ENCODE measurements at places on chromosomes 4 and X.

- DNase-seq: no peak
Observed at GRCh38 chrX:154751203-154751668, 359 bp upstream of the GAB3 start.

- no peak for DNase-seq
Observed at GRCh38 chr4:102564399-102565059, 63.4 kb downstream of the NFKB1 start.

DNA sequence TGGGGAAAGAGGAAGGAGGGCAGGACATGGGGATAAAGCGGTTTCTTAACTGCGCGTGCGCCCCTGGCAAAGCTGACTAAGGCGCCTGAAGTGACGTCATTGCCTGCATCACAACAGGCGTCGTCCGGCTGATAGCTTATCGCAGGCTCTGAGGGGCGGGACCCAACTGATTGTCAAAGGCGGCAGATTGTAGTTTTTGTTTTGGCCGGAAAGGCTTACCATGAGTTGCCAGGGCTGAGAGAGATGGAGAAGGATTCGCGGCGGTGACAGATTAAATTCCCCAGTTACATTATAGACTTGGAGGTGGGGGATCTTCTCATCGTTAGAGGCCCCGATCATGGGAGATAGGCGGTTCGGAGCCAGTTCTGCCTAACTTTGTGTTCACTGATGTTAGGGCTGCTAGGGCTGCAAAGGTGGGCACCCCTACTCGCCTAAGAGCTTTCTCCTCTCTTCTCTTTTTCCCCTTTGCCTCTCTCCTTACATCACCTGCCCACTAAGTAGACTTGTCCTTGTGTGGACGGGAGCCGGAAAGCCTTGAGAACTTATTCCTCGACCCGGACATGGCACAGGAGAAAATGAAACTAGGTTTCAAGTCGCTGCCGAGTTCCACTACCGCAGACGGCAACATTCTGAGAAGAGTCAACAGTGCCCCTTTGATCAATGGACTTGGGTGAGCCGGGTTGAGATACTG lies 148.9 kb upstream of the PLAC1 start:
- DNase-seq: peak; percentile 88

DNA sequence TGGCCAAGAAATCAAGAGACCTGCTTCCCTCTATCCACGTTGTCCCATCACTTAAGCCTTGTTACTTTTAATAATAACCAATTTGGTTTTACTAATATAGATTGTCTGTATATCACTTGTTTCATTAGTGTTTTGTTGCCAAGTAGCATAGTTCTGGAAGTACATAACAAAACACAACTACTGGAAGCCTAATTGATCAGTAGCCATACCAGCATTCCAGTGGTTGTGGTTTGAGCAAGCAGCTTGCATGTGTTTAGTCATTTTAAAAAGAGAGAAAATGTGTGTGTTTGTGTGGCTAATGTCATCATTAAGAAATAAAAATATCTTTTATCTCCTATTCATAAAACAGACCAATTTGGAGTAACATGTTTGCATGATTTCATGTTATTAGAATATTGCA lies 70.8 kb downstream of the PTPN13 start:
- no peak for DNase-seq

DNA sequence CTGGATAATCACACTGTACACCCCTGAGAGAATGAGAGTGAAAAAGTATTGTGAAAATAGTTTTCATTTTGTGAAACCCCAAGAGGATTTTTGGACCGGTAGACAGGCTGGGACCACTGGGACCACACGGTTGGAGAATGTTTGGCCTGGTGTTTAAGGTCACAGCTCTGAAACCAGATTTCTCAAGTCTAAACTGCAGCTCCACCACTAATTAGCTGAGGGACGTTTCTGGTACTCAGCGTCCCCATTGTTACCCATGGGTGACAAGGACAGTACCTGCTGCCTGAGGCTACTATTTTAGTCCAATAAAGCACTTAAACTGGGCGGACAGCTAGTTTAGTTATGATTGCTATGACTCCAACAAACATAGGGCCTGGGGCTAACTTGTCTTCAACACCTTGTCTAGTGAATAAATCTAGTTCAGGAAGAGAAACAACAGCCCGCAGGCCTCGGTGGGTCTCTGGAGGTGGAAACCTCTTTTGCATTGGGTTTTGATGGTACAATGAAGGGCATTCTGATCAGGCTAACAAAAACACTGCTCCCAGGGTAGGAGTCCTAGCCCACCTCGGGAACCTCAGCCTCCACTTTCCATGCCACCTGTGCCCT lies 509 bp upstream of the USP11 start:
- DNase-seq: no peak

- DNase-seq: no peak
Observed at GRCh38 chrX:11591723-11592346, 73.9 kb downstream of the ARHGAP6 start.

DNA sequence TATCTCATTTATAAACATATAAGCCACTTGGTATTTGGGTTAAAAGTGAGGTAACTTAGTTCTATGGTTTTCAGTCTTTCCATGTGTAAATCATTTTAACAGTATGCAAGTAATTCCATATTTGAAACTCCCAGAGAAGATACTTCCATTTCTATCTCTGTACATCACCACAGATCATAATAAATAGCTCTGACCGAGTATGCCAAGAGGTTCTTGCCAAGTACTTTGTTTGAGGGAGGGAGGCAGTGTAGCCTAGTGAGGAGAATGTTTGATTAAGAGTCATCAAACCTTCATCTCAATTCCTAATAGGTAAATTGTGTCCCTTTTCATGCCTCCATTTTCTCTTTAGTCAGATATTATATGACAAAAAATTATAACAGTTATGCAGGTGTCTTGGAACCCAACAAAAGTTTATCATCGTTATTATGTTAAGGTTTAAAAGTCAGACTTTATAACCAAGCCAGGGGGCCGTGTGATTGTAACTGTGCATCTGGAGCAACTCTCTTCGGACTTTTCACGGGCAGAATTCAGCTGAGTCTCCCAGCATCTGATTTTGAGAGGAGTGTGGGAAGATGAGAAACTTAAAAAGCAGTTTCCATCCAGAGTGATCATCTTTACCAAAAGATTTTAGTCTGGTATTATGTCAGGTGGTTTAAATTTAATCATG lies 123.8 kb downstream of the ANK2 start:
- no peak for DNase-seq

DNA sequence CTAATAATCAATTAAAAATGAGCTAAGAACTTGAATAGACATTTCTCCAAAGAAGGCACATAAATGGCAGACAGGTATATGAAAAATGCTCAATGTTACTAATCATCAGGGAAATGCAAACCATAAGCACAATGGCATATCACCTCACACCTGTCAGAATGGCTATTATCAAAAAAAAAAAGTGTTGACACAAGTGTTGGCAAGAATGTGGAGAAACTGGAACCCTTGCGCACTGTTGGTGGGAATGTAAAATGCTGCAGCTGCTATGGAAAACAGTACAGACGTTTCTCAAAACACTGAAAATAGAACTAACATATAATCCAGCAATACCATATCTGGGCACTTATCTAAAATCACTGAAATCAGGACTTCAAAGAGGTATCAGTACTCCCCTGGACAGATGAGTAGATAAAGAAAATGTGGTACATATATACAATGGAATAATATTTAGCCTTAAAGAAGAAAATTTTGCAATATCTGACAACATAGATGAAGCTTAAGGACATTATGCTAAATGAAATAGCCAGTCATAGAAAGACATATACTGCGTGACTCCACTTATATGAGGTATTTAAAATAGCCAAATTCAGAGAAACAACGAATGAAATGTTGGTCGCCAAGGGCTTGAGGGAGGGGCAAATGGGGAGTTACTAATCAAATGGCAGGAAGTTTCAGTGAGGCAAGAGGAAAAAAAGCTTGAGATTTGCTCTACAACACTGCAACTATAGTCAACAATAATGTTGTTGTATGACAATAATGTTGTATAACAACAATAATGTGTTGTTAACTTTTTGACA lies 175.5 kb downstream of the WDFY3 start:
- no peak for DNase-seq

DNA sequence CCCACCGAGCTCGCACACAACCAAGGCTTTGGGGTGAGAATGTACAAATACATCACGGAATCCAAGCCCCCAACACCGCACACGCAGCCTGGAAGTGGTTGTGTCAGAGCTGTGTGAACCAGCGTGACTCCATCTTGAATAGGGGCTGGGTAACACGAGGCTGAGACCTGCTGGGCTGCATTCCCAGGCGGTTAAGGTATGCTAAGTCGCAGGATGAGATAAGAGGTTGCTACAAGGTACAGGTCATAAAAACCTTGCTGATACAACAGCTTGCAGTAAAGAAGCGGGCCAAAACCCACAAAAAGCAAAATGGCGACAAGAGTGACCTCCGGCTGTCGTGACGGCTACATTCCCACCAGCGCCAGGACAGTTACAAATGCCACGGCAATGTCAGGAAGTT lies 258.4 kb downstream of the DHRSX start:
- no peak for DNase-seq

DNA sequence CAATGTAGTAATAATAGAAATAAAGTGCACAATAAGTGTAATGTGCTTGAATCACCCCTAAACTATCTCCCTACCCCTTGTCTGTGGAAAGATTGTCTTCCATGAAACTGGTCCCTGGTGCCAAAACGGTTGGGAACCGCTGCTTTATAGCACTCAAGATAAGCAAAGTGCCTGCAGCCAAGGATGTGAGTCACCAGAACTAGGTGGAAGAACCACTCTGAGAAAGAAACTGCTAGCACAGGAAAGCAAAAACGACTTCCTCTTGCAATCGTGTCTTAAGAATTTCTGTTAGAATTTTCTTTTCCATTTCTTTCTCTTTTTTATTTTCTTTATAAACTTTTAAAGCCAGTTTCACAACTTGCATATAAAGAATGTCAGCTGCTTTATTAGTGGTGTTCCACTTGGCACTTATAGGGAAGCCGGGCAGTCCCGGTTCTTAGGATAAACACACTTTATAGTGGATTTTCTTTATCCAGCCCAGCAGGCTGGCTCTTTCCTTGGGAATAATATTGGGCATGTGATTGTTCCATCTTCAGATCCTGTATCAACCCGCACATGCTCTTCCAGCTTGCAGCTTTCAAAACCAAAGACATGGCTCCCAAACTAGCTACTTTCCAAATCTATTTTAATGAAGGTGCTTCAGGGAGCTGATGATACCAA lies 32.3 kb upstream of the CXCL8 start:
- no peak for DNase-seq

DNA sequence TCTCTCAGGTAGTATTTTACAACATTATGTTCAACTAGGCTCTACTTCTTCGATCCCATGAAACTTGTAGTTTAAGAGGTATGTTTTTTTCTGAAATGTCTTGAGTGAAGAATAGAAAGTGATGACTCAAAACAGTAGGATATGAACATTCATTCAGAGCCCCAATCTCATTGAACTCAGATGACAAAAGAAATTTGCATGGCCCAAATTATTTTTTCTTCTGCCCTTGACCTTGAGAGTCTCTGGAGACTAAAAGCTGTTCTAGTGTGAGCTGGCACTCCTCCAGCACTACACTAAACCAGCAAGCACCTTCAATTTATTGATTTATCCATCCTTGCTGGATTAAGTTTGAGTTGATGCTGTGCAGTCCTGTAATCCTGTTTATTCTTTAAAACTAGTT lies 4.0 kb downstream of the DCLK2 start:
- DNase-seq: no peak

DNA sequence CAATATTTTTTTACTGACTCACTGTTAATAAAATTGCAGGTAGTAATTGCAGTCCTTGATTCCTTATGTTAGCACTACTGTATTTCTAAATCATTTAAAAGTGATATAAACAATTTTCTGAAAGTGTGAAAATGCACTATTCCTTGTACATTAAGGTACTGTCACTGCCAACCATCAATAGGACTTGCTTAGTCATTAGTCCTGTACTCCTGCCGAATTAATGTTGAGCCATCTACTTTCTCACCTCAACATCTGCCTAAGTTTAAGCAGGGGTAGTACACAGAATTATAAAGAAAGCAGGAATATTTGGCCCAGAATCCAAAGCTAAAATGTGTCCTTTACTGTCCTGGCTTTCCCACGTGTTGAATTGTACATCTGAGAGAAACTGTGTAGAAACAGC lies 87.0 kb upstream of the TRPC3 start:
- no peak for DNase-seq

- no peak for DNase-seq
Observed at GRCh38 chrX:134186362-134187121, 50.4 kb upstream of the CCDC160 start.

GRCh38 chr4:88137112-88137511 lies 21.3 kb downstream of the ABCG2 start:
- no peak for DNase-seq

DNA sequence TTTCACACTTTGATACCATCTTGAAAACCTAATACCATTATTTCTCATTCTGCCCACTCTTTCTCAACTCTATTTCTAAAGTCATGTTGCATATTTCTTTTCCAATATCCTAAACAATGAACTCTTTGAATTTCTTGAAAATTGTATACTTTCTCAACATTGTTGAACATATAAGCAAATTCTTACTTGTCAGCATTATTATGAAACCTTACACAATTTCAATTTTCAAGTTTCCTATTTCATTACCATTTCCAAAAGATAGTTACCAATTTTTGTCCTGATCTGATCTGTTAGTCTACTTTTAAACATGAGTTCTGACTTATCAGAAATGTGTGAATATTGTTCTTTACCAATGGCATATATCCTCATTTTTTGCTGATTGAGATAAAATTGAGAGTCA lies 806.3 kb upstream of the IGFBP7 start:
- no peak for DNase-seq

DNA sequence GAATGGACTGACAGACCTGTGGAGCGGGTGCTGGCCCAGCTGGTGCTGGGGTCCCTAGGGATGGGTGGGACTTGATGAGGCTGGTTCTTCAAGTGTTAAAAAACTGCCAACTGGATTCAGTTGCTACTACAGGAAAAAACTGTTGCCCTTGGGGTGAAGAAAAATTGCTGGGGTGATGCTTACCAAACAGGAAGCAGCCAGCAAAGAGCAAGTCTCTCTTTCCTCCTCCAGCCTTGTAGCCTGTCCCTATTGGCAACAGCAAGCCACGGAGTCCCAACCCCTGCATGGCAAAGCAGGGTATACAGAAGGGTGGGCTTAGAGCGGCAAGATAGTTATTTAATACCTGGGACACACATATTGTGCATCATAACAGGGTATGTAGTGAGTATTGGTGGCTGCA lies 60.1 kb upstream of the ATP8A1 start:
- DNase-seq: no peak

- DNase-seq: no peak
Observed at GRCh38 chr4:185711726-185712125, 100.3 kb downstream of the SORBS2 start.

- DNase-seq: peak; percentile 6
Observed at GRCh38 chrX:120310861-120311726, at the start of gene TMEM255A. TMEM255A (minus strand) TSS chrX:120311461; CDS start chrX:120311309, 152 bp downstream.
